ENCODE measurements at places on chromosomes 6 and 20.

DNA sequence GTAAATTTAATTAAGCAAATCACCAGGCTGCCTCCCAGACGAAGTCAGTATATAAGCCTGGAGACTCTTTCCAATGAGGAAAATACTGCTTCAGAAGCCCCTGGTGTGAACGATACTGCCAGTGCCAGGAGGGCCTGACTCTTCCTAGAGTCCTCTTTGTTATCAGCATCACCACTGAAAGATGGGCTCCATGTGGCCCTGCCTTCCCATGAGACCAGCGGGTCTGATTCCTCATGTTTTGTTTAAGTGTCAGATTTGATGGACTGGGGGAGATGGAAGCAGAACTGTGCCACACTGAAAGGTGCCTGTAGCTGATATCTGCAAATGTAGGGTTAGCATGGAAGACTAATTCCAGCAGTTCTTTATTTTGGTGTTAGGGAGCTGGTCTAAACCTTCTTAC lies 7.9 kb downstream of the NQO2 start:
- no peak for DNase-seq

DNA sequence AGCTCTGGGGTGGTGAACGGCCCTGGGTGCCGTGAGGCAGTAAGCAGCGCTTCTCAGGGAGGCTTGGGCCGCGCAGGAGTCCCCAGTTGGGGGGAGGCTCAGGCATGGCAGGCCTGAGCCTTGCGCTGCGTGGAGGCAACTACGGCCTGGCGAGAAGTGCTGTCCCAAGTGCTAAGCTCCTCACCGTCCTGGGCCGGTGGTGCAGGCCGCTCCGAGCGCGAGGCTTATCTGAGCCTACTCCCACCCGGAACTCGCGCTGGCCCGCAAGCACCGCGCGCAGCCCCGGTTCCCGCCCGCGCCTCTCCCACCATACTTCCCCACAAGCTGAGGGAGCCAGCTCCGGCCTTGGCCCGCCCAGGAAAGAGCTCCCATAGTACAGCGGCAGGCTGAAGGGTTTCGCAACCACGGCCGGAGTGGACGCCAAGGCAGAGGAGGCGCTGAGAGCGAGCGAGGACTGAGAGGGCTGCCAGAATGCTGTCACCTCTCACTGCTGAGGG lies 1.8 kb upstream of the WRNIP1 start:
- no peak for DNase-seq

DNA sequence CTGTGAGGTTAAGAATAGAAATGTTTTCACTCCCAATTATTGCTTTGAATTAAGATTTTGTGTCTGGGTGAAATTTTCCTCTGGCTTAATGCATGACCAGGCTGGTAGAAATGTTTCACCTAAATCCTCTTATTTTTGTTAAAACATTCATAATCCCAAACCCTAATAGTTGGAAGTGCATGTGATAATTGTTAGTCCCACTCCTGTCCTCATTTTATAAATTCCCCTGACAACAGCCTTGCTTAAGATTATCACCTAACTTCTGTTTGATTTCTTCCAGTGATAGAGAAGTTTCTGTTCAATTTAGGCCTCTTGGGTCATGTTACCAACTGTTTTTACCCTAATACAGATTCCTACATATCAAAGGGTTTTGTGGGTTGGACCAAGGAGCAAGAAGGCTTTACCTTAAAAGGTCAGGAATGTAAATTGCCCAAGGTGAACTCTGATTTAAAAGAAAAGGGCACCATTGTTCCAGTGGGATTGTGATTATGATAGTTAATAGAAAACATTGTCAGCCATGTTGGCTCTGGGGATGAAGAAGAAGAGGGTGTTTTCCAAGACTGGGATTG lies 158.7 kb upstream of the CENPW start:
- no peak for DNase-seq

DNA sequence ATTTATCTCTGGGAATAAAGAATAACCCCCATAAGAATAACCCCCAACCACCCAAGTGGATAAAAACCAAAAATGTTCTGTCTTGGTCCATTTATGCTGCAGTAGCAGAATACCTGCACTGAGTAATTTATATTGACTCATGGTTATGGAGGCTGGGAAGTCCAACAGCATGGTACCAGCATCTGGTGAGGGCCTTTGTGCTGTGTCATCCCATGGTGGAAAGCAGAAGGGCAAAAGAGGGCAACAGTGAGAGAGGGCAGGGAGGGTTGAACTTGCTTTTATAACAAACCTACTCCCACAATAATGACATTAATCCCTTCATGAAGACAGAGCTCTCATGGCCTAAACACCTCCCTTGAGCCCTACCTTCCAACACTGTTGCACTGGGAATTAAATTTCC lies 133.7 kb downstream of the ERMARD start:
- DNase-seq = no peak

GRCh38 chr6:149449831-149450678 lies 34.8 kb downstream of the ZC3H12D start:
- DNase-seq = no peak

GRCh38 chr6:3847521-3847920 lies 1.7 kb upstream of the FAM50B start:
- no peak for DNase-seq

- DNase-seq = no peak
Observed at GRCh38 chr6:57207872-57208271, 14.2 kb downstream of the RAB23 start.

DNA sequence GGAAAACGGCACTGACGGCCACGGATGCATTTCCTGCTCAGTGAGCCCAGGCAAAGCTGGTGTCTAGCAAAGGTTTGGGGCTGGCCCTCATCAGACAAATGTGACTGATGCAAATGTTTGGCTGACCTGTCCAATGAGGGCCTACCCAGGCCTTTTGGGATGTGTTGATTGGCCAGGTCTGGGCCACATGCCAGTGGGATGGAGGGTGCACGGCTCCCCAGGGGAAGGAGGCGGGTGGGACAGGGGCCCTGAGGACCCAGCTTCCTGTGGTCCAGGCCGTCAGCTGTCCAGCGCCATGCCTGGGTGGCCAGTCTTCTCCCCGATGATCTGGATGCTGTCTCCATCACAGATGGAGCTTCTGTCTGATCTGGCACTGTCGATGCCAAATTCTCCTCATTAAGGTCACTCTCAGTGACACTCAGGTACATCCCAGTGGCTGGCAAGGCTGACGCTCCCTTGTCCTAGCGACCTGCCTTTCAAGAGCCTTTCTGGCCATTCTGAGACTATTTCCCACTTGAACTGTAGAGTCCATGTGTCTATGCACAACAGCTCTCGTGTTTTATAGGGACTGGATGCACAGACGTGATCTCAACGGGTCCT lies 43.0 kb downstream of the NTSR1 start:
- no peak for DNase-seq

All from stimulated activated CD8-positive, alpha-beta memory T cell treated with anti-CD3 and anti-CD28 coated beads, Interleukin-4, amount 100 ng/mL, for 4 hours (primary cell).